ENCODE measurements at places on chromosomes 11 and 22.

DNA sequence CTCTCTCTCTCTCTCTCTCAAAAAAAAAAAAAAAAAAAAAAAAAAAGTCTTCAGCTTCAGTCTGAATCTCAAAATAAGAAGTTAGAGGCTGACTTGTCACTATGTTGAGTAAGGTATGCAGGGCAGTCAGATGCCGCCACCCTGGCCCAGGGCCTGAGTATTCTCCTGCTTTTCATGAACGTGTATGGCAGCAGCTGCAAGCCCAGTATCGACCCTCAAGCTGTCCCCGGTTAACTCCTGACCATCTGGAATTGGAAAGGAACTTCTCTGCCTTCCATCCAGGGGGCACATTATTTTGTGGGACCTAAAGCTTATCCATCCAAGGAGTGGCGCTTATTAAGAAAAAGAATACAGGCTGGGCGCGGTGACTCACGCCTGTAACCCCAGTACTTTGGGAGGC, 11.4 kb downstream of the MRGPRD start:
- DNase-seq = no peak

GRCh38 chr11:34627197-34627596, 6.3 kb downstream of the EHF start:
- no peak for DNase-seq

GRCh38 chr11:73186294-73186850, 31.7 kb upstream of the P2RY2 start:
- DNase-seq = no peak

DNA sequence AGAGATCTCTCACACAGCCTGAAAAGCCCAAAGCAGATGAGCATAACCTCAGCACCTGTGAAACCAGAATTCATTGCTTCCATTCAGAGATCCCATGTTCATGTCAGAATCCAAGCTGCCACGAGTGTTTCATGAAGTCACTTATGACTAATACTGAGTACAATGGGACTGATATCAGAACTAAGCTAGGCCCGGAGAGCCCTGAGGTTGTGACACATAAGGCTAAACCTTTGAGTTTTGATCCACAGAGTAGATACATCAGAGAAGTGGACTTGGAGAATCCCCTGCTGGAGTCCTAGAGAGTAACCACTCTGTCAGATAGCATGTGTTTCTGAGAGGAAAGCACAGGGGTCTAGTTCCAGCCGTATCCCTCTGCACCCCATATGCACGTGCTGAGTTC, 890 bp upstream of the GLYATL1 start:
- no peak for DNase-seq

- no peak for DNase-seq
Measured at GRCh38 chr22:17726928-17727897, 47.1 kb downstream of the BID start.

DNA sequence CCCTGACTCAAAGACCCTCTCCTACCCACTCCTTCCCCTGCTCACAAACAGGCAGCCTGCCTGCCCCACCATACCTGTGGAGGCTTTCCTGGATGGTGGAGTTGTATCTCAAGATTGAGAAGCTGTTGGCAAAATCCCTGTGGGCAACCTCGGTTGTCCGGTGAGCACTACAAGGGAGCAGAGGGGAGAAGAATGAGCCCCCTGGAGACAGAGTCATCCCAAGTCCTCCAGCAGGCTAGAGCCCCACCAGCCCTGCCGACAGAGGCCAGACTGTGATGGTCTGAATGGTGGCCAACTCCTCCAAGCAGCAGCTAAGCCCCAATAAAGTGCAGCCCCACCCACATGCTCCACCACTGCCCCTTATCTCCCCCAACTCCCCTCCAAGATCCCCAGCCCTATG, 17.5 kb downstream of the TMPRSS13 start:
- no peak for DNase-seq

DNA sequence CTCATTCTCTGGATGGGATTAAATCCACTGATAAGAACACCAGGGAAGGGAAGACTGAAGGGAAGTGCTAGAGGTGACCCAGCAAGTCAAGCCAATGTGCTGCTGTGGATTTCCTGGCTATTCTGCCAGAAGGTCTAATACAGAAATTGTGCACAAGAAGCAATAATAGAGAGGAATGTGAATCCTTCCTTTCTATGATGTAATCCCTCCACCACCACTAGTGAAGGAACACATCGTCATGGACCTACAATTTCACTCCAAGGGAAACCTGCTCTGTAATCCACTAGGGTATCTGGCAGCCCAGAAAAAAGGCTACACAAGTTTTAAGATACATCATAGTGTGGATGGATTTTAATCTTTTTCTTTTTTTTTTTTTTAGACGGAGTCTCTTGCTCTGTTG, 17.4 kb downstream of the LARGE2 start:
- peak; percentile 66 for DNase-seq

DNA sequence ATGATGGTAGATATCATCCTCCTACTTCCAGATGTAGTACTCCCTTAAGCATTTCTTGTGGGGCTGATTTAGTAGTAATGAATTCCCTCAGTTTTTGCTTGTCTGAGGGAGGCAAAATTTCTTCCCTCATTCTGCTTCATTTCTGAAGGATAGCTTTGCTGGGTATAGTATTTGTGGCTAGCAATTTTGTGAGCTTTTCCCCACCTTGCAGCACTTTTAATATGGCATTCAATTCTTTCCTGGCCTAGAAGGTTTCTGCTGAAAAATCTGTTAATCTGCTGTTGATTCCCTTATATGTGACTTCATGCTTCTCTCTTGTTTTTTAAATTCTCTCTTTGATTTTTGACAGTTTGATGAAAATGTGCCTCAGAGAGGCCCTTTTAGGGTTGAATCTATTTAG, 50.4 kb downstream of the KCNQ1OT1 start:
- DNase-seq = no peak

DNA sequence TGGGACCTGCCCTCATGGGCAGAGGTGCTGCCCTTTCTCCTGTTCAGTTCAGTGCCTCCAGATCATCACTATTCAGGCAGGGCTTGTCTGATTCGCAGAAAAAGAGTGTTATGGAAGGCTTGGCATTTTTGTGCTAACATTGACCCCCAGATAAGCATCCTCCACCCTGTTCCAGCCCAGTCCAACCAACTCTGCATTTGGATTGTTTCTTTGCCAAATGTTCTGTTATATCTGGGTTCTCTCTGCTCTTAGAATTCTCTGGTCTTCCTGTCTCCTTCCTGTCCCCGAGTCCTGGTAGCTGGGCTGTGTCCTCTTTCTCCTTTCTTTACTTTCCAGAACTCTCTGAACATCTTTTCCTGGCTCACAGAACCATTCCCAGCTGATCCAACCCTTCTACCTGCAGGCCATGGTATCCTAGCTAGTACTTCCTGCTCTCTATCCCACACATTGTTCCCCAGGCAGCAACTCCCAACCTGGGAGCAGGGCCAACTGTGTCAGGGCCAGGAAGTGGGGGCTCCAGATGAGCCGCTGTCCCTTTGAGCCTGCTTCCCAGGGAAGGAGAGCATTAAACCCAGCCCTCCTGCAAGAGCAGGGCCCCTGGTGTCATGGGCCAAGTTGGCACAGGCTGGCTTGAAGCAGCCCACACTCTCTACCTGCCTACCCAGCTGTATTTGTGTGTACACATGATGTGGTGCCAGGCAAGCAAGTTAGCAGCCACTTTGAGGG, 280.7 kb upstream of the CADM1 start:
- no peak for DNase-seq

GRCh38 chr22:48267681-48268080, 1505.2 kb downstream of the TBC1D22A start:
- no peak for DNase-seq

DNA sequence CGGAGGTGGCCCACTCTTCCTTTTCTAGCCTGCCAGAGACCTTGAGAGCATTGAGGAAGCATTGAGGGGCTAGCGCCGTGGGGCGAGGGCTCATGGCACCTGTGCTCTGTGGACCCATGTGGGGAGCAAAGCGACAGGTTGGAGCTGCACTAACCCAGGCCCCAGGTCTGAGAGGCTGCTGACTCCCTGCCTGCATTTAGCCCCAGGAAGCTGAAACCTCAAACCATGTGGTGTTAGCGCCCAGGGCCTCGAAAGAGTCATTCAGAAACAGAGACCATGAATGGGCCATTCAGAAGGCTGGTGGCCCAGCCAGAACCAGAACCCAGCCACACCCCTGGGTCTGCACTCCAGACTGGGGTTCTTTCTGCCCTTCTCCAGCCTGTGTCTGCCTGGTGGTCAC, 88.6 kb downstream of the BCR start:
- DNase-seq = no peak

DNA sequence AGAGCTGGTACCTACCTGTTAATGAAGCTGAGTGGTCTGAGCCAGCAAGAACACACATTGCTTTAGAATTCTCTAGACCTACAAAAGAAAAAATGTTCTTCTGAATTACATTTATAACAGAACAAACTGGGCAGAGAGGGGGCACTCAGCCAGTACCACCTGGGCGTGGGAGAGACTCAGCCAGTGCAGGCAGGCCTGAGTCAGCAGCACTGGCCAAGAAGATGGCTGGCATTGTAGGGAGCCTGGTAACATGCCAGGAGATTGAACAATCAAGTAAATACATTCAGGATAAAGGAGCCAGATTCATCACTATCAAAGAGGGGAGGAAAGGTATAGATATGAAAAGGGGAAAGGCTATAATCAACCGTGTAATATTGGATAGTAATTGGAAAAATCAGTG, 19.9 kb downstream of the SERGEF start:
- no peak for DNase-seq

- no peak for DNase-seq
Measured at GRCh38 chr11:39668640-39669039, 1790.8 kb downstream of the LRRC4C start.

- no peak for DNase-seq
Measured at GRCh38 chr22:20571078-20571503, 63.7 kb downstream of the MED15 start.

DNA sequence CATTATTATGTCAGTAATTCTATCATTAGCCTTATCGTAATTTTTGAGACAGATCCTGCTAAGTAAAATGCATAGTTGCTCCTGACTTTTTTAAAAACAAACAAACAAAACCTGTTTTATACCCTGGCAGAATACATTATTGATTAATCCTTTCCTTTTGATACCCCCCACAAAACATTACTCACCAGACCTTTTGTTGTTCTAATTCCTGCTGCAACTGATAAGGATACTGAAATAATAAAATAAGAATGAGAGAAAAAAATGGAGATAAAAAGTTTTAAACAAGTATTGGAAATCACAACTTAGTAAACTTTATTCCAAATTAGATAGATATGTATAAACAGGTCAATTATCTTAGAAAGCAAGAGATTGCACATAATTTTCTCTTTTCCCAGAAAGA, 28.6 kb downstream of the MS4A4E start:
- DNase-seq = no peak

DNA sequence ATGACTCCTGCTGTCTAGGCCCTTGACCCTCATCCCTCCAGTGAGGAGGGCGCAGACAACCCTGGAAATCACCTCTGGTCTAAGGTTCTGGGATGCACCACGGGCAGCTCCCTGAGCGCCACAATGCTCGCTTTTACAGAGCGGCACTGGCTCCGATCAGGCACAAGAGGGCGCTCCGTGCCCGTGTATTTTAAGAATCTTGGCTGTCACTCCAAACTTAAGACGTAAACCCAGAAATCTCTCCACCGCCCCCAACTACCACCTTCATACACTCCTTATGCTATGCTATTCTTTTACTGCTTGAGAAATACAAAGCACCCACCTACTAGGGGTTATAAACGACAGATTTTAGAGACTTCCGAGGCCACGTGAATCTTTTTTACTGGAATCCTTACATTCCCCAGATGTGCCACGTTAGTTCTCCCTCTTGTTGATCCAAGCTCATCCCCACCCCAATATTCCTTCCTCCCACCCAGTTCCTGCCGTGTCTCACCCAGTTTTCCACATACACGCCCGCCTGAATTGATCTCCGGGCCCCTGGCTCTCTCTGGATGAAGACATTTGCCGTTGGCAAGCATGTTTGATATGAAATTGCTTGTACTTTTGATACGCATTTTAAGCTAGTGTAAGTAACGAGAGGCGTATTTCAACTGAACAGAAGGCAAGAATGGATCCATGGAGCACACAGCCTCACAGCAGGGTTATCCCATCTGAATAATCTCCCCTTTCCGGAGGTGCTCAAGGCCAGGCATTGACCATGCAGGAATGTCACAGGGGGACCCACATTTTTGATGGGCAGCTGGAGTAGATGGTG, 453.5 kb downstream of the OPCML start:
- peak; percentile 57 for DNase-seq

- no peak for DNase-seq
Measured at GRCh38 chr11:112829971-112830654, 131.1 kb upstream of the NCAM1 start.

GRCh38 chr11:123742031-123742723, 717 bp upstream of the ZNF202 start:
- peak; percentile 13 for DNase-seq

DNA sequence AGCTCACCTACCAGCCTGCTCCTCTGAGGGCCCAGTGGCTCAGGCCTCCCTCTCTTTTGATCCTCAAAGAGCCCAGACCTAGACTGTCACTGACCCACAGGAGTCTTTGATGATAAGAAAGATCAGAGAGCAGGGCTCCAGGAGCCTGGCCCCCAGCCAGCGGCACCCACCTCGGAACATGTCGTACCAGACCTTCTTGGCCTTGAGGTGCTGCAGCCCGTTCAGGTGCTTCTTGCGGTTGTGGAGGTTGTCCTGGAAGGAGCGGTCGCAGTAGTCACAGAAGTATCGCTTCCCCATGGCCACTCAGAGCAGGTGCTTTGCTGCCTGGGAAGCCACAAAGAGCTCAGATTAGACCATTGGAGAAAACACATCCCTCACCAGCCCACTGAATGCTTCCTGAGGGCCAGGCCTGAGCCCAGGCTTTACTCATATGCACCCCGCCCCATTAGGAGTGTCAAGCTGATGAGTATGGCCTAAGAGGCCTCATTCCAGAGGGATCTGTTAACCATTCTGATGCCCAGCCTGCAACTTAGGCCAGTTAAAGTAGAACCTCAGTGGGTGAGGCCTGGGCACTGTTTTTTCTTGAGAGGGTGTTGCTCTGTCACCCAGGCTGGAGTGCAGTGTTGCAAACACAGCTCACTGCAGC, 18.4 kb downstream of the ZMAT5 start:
- DNase-seq = no peak

DNA sequence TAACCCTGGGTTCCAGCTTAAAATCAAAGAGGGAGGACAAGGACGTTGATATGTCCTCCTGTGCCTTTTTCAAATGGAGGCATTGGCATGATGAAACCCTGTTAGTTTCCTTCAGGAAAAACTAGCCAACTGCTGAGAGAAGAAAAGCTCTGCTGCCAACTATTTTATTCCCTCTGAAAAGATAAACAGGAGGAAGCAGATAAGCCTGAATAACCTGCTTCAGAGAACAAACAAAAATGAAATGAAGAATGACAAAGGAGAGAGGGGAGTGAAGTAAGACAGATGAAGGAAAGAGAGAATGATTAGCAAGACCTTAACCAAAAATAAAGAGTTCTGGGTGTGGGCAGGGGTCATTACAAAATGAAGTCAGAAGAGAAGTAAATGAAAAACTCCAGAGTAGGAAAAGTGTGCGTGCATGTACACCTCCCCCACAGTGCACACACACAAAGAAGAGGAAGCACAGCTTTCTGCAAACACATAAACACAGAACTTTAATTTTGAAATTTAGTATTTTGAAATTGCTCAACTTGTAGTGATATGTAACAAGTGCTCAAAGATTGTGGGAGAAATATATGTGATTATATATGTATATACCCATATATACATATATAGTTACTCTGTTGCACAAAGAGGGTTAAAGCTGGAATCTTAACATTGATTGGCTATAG, 332.2 kb downstream of the LUZP2 start:
- DNase-seq = no peak

GRCh38 chr11:109432105-109432504, 10.1 kb downstream of the C11orf87 start:
- no peak for DNase-seq

GRCh38 chr22:38955926-38956325, 1.5 kb upstream of the APOBEC3A start:
- DNase-seq = no peak

GRCh38 chr11:78533399-78533798, 41.3 kb downstream of the NARS2 start:
- DNase-seq = no peak
